Anterior cingulate cortex (tissue), 58 donors: ENCODE measurements at places on chromosomes 6 and 20.
A peak's percentile ranks its signal among the peaks of the same experiment; 100 is the strongest.

DNA sequence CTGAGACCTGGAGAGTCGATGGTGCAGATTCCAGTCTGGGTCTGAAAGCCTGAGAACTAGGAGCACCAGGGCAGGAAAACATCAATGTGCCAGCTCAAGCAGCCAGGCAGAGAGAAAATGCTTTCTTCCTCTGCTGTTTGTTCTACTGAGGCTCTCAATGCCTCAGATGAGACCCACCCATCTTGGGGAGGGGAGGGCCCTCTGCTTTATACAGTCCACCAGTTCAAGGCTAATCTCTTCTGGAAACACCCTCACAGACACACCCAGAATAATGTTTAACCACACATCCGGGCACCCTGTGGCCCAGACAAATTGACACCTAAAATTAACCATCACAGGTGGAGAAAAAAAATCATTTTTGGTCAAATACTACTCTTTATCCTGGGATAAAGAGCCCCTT, 89.3 kb upstream of the SLC22A23 start:
- DNase-seq: no peak

GRCh38 chr6:96304997-96305396, 216.6 kb upstream of the UFL1 start:
- no peak for DNase-seq

- no peak for DNase-seq
Measured at GRCh38 chr6:43091436-43091991, 15.4 kb downstream of the PTK7 start.

- DNase-seq: no peak
Measured at GRCh38 chr20:50306478-50307423, 116.1 kb downstream of the CEBPB start.

- no peak for DNase-seq
Measured at GRCh38 chr6:52022675-52023074, 64.7 kb downstream of the PKHD1 start.

GRCh38 chr6:106692112-106692818, 62.9 kb downstream of the QRSL1 start:
- peak; percentile 32 for DNase-seq

GRCh38 chr20:62822239-62822787, 5.5 kb downstream of the COL9A3 start:
- no peak for DNase-seq

- DNase-seq: no peak
Measured at GRCh38 chr6:143125864-143126573, 65.3 kb downstream of the AIG1 start.

- no peak for DNase-seq
Measured at GRCh38 chr6:24911796-24912382, 23.9 kb downstream of the RIPOR2 start.

DNA sequence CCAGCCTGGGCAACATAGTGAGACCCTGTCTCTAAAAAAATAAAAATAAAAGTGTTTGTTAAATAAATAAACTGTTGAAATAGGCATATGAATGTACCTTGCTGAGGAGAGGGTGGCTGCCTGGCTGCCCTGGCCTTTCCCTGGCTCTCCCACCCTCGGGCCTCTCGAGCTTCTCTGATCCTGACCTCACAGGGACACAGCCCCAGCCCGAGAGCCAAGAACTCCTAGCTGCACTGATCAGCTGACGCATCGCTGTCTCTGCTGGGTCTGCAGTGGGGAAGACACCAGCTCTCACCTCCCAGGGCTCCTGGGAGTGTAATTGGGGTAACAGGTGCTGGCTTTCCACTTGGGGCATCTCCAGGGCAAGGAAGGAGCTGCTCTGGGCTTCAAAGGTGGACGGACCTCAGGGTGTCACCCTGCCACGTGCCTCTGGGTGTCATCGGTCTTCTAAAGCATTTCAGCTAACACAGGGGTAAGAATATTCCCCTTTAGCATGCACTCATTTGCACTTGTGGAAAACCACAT, 6.9 kb downstream of the TCF15 start:
- no peak for DNase-seq

DNA sequence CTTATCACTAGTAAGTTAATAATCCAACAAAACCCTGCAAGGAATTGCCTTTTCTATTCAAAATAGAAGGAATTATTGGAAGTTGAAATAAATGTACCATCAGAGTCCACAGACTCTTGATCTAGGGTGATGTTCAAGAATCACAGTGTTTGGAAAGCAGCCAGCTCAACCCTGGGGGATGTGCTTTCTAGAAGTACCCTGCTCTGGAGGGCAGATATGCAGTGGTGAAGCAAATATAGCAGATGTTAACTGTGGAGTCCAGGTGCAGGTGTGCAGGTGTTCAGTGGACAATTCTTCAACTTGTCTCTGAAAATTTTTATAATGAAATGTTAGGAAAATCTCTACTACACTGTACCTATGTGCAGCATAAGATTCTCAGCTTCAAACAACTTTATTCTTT, 9.1 kb upstream of the INSM1 start:
- no peak for DNase-seq

GRCh38 chr20:46055269-46055668, 26.3 kb downstream of the SLC12A5 start:
- DNase-seq: no peak

DNA sequence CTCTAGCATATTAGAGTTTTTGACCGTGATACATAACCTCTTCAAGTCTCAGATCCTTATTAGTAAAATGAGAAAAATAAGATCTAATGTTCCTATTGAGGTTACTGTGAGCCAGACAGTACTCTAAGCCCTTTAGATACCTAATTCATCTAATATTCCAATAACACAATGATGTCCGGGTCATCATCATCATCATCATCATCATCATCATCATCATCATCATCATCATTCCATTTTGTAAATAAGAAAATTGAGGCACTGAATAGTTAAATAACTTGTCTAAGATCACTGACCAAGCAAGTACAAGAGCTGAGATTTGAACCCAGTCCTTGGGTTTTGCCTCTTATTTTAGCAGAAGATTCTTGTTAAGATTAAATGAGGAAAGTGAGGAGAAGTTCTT, 643.0 kb downstream of the HDGFL1 start:
- no peak for DNase-seq

DNA sequence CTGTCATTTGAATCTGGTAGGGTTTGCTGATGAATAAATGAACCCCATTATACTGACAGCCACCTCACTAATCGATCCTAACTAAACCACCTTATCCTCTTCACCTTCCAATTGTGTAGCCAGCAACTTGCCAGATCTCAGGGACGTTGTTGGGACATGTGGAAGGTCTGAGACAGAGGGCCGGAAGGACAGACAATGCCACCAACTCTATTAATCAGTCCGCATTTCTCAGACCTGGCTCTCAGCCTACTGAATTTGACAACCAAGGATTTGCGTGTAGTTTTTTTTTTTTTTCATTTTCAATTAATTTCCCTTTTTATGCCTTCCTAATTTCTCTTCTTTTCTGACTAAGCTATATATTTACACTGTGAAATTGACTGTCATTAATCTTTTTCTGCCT, 122.5 kb downstream of the CARMIL1 start:
- DNase-seq: no peak

DNA sequence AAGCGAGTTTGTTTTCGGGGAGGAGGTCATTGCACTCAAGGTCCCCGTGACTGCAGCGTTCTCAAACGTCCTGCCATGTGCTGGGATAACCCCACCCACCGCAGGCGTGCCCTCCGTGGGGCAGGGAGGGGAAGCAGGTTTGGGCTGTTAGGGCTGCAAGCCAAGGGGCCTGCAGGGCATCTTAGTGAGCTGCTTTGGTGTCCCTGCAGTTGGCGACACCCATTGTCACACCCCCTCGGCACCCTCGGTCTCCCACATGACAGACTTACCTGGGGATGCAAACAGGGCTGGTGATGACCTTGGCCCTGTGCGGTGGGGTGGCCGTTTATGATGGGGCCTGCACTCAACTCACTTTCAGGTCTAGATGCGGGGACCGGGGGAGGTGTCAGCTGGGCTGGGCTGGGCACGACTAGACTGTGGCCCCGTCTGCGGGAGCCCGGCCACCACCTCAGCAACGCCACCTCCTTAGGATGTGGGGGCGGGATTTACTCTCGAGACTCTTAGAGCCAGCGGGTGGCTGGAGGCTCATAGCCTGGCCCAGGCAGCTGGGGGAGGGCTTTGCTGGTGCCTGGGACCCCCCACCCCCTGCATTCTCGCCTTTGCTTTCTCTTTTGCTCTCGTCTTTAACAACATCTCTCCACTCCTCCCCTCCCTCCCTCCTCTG, 6.5 kb upstream of the GATA5 start:
- no peak for DNase-seq

GRCh38 chr6:15102241-15102640, 143.6 kb upstream of the JARID2 start:
- DNase-seq: no peak

DNA sequence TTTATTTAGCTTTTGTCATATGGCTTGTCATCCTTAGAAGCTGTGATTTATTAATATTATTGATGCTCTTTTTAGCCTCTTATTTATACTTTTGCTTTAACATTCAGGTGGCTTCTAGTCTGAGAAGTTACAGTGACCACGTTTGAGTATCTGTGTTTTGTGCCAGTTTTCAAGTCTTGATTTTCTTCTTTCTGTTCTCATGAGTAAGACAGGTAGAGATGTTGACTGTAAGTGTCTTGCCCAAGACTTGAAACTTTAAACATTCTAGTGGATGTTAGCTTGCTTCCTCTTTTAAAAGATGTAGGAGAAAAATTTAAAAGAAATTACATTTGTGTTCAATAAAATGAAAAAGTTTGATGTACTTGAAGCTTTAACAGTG, 122.6 kb downstream of the LRRC1 start:
- DNase-seq: no peak

- DNase-seq: no peak
Measured at GRCh38 chr20:17845701-17846475, 122.7 kb downstream of the SNX5 start.

DNA sequence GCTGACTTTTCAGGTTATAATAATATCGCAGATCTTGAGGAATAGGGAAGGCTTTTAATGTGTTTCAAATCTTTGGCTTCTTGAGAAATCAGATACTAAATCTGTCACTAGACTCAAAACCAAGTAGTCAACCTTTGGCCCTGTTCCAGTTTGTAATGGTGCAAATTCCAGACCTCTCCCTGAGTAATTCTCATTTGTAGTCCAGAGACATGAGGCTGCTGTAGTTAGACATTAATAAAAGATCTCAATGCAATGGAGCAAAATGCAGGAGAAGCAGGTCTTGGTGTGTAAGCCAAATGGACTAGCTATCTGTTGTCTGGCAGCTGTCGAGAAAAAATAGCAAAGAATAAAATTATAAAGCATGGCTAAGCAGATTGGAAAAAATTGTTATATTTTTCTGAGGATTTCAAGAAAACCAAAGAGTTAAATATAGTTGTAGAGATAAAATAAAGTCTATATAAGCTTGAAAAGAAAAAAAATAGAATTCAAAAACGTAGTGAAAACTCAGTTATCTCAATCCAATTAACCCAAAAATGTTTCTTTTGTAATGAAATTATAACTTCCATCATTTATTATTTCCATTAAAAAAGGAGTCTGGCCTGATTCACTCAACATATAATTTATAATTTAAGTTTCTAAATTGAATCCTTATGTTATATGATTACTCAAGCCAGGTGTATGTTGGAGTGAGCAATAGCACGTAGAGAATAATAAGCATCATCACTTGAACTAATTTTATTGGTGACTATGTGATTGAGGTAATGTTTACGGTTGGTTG, 161.5 kb upstream of the ADGRB3 start:
- DNase-seq: no peak

GRCh38 chr6:24761193-24761835, 13.4 kb upstream of the GMNN start:
- DNase-seq: no peak

- DNase-seq: peak; percentile 38
Measured at GRCh38 chr6:149028767-149029405, 282.1 kb downstream of the UST start.

GRCh38 chr6:160253714-160254113, 4.9 kb downstream of the SLC22A2 start:
- DNase-seq: no peak

- DNase-seq: no peak
Measured at GRCh38 chr6:134345789-134346188, 27.9 kb upstream of the SGK1 start.

- no peak for DNase-seq
Measured at GRCh38 chr20:34365765-34366213, 2.7 kb downstream of the ITCH start.

- DNase-seq: no peak
Measured at GRCh38 chr6:79077715-79078074, 359 bp downstream of the PHIP start.

DNA sequence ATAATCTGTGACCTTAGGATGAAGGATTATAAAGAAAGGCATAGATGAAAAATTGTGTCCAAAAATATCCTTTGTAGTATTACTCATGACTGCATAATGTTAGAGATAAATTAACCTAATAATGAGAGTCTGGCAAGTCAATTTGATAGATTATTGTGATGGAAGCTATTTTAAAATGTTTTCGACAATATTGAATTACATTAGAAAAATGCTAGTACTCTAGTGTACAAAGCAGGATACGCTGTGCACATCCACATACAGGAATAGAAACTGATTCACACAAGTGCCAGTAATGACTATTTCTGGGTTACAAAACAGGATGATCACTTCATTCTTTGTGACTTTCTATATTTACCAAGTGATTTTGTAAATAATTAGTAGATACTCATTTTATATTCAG, 3.3 kb downstream of the SLC17A2 start:
- DNase-seq: no peak

- peak; percentile 48 for DNase-seq
Measured at GRCh38 chr6:3001773-3002293, 2.1 kb downstream of the NQO2 start.

- DNase-seq: peak; percentile 85
Measured at GRCh38 chr20:45934046-45934585, 367 bp upstream of the PCIF1 start.

- no peak for DNase-seq
Measured at GRCh38 chr6:129084406-129084805, 201.5 kb downstream of the LAMA2 start.

GRCh38 chr6:43699564-43700186, 12.1 kb upstream of the MRPS18A start:
- no peak for DNase-seq
